NCI-H1436 treated with DMSO at 0.1 percent for 48 hours (cell line): ENCODE measurements at places on chromosomes 1 and 21.

GRCh38 chr1:53473463-53473862 is 14.3 kb downstream of the DMRTB1 start:
- no peak for DNase-seq

DNA sequence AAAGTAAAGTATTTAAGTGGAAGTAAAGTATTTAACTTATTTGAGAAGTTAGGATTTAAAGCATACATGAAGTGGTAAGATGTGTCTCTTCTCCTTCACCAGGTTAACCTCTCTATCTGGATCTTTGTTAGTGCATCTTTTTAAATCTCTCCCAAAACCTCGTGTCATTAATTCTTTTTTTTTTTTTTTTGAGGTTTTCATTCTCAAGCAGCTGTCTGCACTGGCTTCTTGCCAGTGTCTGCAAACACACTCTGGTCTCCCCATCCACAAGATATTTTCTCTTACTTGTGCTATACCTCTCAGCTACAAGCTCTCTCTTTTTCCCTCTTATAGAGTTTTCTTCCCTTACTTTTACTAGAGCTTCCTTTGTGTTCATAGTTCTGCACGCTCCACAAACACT is 49.0 kb downstream of the CLDN17 start:
- no peak for DNase-seq

DNA sequence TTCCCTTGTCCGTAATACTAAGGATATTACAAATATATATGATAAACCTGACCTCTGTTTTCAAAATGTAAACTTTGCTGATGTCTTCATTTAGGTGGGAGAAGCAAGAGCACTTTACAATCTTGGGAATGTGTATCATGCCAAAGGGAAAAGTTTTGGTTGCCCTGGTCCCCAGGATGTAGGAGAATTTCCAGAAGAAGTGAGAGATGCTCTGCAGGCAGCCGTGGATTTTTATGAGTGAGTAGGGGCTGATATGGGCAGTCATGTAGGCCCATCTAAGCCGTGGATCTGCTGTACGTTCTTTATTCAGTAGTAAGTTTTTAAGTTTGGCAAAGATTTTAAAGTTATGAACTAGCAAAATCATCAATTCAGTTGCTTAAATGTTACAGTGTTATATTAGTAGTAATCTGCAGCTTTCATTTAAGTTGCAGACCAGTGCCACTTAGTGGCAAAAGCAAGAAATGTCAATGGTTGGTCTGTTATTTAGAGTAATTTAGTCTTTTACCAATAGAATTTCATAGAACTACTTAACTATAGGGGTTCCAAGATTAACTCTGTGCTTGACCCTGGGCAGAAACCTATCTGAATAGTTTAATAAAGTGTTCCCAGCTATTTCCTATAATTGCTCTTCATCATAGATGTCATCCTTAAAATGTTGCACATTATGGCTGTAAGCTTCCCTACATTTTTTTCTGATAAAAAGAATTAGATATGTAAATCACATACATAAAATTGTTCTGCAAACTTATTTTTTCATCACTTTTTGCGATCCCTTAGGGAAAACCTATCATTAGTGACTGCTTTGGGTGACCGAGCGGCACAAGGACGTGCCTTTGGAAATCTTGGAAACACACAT is 21.3 kb downstream of the GPSM2 start:
- DNase-seq: no peak

DNA sequence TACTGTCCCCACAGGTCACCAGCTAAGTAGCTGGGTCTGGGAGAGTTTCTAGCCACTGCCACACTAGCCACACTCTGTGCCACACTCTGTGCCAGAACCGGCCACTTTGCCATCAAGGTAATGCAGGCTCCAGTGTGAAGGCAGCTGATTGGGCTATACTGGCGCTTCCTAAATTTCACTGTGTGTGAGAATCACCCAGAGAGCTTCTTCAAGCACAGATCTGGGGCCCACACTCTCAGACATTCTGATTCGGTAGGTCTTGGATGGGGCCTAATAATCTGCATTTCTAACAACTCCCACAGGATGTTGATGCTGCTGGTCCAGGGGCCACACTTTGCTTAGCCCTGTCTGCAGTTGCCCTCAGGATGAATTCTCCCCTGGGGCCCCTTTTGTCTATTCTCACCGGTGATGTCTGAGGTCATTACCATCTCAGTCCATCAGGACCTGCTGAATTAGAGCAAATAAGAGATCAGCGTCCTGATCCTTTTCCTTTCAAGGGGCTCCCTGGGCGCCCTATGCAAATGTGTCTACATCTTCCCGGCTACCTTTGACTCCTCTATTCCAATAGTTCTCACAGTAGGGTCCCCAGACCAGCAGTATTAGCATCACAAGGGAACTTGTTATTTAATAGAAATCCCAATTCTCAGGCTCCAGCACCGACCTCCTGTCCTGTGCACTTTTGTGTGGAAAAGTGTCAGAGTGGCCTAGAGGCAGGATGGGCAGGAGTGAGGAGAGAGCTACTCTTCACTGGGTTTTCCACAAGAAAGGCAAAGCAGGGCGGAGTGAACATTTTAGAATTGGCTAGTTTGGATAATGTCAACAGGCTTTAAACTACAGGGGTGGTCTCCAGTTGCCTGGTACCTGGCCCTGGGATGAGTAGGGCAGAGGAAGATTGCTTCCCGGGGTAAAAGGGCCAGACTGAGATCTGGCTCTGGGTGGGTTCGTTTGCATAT is 24.7 kb upstream of the LRRN2 start:
- DNase-seq: no peak

- peak; percentile 25 for DNase-seq
Measured at GRCh38 chr21:39867198-39867650, at the start of gene PCP4. Gene PCP4, plus strand, starts transcription at chr21:39867438. Its CDS starts 64 bp downstream, at chr21:39867502.

DNA sequence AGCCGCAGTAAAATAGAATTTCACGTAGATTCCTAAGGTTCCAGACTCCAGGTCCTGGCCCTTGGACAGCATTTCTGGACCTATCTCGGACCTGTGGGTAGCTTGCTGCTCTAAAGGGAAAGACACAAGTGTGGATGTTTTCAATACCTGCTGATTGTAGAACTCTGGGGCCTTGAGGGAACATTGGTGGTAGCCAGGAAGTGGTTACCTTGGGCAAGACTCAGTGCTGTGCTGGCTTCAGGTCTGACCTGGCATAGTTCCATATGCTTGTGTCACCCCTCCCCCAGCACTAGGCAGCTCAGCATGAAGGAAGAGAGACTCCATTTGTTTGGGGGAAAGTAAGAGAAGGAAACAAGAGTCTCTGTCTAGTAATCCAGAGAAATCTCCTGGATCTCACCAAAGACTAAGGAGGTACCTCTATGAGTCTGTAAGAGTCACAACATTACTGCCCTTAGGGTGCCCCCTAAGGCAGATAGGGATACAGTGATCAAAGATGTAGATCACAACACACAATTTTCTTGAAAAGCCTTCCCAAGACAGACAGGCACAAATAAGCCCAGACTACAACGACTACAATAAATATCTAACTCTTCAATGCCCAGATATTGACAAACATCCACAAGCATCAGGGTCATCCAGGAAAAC is 398.8 kb downstream of the TGFB2 start:
- no peak for DNase-seq

- no peak for DNase-seq
Measured at GRCh38 chr1:204826970-204827369, 43.7 kb upstream of the NFASC start.

DNA sequence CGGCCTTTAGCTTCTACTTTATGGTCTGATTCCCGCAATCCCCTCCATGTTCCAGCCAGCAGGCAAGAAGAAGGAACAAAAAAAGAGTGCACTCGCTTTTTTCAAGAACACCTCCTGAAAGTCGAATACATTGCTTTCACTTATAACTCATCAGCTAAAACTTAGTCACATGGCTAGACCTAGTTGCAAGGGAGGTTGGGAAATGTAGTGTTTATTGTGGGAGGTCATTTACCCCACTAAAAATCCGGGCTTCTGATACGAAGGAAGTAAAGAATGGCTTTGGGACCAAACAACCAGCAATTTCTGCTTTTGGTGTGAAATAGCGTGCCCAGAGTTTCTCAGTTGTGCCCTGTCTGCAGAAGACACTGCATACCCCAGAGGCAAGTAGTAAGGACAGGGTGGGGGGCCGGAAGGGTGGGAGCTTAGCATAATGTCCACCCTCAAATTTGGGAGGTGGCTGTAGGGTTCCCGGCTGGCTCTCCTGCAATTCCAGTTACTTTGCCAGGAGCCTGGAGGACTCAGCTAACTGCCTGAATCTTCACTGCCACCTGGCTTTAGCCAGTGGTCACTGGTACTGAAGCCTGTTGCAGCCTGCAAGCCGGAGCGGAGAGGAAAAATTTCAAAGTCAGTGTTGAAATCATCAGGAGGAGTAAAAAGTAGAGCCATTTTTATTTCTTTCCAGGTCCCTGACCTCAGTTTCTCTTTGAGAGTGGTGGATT is 57.7 kb upstream of the F3 start:
- DNase-seq: no peak

DNA sequence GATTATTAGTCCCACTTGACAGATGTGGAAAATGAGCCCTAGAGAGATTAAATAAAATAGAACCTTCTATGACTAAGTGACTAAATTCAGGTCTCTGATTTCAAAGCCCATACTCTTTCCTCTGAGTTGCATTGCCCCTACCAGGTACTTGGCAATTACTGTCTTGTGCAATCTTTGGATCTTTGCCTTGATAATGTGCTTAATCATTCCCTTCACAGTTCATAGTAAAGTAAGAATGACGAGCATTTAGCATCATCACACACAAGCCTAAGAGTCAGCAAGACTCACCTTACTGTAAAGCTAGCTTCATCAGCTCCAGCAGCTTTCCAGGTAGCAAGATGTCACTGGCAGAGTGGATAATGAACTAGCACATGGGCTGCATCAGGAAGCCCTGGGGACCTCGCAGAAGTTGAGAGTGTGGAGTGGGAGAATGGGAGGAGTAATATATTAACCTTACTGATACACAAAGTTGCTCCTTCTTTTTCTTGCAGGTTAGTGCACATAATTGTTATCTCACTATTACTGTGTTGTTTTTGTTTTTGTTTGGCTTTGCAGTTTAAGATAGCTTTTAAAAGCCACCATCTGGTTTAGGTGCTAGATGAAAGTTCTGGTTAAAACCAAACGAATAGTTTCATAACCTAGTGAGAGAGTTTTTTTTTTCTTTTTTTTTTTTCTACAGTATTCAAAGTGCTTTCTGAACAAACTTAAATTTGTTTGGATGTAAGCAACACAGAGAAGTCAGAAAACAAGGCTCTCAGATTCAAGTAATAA is 71.8 kb downstream of the PBX1 start:
- no peak for DNase-seq

DNA sequence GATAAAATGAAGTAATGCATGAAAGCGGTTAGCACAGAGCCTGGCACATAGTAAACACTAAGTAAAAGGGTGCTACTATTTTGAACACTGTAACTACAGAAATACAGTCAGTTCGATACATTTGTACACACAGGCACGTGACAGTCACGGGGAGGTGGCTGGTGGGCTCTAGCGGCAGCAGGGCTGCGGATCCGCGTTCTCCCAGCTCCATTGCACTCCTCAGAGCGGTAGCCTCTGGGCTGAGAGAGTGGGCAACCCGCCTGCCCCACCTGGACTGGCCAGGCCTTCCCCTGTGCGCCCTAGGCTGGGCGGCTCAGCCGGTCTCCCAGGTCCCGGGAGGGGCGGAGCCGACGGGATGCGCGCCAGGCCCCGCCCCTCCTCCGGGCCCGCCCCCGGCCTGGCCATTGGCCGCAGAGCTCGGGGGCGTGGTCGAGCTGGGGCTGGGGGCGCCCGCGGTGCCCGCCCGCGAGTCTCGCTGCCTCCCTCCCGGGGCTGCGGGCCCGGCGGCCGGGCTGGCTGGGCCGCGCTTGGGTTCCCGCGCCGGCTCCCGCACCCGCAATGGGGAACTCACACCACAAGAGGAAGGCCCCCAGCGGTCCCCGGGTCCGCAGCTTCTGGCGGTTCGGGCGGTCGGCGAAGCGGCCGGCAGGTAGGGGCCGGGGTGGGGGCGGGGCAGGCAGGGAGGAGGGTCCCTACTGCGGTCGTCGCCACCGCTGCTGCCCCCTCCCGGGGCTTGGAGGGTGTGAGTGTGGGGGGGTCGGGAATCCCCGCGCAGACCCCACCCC is 51.2 kb upstream of the SYNC start:
- no peak for DNase-seq

- no peak for DNase-seq
Measured at GRCh38 chr1:67818725-67819301, 14.5 kb downstream of the GNG12 start.

GRCh38 chr1:242030071-242030470 is 31.2 kb upstream of the MAP1LC3C start:
- DNase-seq: no peak

DNA sequence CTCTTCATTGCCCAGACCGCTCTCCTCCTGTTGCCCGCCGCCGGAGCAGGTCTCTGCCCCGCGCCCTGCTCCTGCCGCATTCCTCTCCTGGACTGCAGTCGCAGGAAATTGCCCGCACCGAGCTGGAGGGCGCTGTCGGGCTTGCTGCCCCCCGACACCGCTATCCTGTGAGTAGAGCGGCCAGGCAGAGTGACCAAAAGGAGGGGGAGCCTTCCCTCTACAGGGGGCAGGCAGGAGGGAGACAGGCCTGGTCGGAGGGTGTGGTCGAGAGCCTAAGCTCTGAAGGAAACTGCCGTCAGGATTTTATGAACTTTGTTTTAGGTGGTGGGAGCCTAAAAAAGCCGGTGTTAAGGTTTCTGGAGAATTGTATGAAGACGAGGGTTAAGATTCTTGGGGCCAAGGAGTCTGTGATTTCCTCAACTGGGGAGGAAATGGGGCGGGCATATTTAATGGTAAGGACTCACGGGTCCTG is 517 bp downstream of the LRIG2 start:
- DNase-seq: no peak

GRCh38 chr1:229068270-229068987 is 202.5 kb upstream of the RAB4A start:
- DNase-seq: no peak

- no peak for DNase-seq
Measured at GRCh38 chr1:41764656-41765055, 154.1 kb downstream of the HIVEP3 start.

DNA sequence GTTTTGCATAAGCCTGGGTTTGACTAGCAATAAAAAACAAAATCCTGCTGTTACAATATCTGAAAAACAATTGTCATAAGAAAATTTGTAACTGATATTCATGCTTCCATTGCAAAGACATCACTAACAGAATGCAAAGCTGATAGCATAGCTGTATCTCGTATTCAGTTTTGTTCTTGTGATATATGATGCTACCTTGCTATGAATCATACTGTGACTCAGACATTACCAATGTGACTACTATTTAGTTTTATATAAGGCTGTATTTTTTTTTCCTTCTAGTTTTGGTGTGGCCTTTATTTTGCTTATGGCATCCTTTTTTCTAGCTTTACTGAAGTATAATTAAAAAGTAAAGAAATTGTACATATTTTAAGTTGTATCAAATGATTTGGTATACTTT is 1381.8 kb downstream of the MRPL39 start:
- DNase-seq: no peak

GRCh38 chr1:9139930-9140329 is 11.0 kb upstream of the GPR157 start:
- DNase-seq: no peak

- DNase-seq: no peak
Measured at GRCh38 chr1:203528976-203529835, 35.3 kb downstream of the OPTC start.
